OCI-LY7 (cell line): ENCODE measurements at places on chromosomes 5 and 9.

DNA sequence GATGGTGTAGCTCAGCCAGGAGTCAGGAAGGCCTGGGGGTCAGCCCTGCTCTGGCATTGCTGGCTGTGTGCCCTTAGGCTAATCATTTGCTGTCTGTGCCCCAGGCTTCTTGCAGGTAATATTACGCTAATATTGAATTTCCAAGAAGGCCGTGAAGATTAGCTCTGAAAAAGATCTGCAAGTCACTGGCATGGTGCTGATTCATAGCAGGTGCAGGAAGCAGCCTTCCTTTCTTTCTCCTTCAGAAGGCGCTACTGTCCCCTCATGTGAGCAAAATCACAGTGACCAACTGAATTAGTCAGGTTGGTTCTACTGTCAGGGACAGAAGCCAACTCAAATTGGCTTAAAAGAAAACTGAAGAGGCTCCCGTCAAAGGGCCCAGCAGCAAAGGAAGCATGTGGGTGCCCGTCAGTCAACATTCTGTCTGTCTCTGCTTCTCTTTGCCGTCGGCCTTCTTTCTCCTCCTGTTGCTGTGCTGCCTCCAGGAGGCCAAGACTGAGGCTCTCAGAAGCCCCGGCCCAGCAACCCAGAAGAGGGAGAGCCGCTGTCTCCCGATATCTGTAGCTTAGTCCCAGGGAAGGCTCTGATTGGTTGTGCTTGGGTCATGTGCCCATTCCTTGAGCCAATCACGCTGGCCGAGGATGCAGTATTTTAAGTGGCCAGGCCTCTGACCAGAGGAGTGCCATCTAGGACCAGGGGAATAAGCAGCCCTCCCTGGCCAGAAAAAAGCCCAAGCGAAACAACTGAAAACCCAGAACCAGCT is 67.8 kb upstream of the NEURL1B start:
- DNase-seq, result no peak

- no peak for DNase-seq
Measured at GRCh38 chr9:38388283-38389223, 3.9 kb upstream of the ALDH1B1 start.

- DNase-seq, result no peak
Measured at GRCh38 chr5:1660511-1660910, 136.8 kb upstream of the LPCAT1 start.

DNA sequence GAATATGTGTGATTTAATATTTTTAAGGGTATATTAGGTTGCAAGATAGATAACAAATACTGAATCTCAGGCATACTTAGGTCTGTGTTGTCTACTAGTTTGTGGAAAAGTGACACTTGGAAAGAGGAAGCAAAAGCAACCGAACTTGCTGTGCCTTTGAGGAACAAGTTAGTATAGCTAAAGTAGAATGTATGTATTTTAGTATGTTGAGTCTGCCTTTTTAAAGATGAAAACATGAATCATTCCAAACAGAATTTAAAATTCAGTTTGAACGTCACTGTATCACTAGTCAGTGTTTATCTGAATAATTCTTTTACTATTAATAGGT is 12.9 kb downstream of the TLE4 start:
- no peak for DNase-seq

DNA sequence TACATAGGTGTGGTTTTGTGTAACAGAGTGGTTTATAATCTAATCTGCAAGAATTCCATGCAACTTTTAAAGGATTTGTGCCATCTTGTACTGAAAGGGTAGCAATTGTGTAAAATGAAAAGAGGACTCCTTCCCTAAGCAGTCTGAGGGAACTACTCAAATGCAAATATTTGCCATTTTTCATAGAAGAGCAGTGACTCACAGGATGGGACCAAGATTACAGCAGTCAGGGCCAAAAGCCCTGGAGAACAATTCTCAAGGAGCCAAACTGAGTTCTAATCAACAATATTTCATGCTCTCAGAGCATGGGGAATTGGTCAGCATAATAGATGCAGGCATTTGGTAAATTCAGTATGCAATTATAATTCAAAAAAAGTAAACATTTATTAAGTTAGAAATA is 495.8 kb downstream of the CHSY3 start:
- no peak for DNase-seq

DNA sequence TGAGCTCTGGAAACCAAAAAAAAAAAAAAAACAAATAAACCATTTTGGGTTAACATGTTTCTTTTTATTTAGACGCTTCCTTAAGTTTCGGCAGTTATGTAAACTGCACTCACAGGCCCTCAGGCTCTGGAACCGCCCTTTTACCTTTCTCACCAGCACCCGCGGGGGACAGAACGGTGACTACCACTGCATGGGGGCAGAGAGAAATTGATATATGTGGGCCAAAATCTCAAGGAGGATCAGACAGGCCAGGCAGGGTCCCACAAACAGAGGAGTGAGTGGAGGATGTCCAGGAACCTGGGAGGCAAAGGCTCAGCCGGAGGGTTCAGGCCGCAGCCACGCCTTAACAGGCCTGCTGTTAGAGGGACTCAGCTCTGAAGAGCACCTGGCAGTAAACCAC is 54.4 kb downstream of the IRX2 start:
- no peak for DNase-seq

DNA sequence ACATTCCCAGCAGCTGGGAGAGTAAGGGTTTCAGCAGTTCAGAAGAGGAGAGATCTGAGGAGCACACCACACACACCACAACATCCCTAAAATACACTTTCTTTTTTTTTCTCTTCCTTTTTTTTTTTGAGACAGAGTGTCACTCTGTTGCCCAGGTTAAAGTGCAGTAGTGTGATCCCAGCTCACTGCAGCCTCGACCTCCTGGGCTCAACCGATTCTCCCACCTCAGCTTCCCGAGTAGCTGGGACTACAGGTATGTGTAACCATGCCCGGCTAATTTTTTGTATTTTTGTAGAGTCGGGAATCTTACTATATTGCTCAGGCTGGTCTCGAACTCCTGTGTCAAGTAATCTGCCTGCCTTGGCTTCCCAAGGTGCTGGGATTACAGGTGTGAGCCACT is 9.7 kb upstream of the UBAP1 start:
- DNase-seq, result no peak

- DNase-seq, result peak; percentile 28
Measured at GRCh38 chr9:120477534-120478001, 102.4 kb downstream of the CDK5RAP2 start.

- DNase-seq, result no peak
Measured at GRCh38 chr5:60822285-60822556, 21.8 kb downstream of the ELOVL7 start.

GRCh38 chr9:1738511-1739100 is 276.5 kb upstream of the SMARCA2 start:
- no peak for DNase-seq

DNA sequence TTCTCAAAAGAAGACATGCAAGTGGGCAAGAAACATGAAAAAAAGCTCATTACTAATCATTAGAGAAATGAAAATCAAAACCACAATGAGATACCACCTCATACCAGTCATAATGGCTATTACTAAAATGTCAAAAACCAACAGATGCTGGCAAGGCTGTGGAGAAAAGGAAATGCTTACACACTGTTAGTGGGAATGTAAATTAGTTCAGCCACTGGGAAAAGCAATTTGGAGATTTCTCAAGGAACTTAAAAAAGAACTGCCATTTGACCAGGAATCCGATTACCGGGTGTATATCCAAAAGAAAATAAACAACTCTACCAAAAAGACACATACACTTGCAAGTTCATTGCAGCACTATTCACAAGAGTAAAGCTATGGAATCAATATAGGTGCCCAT is 595.4 kb upstream of the RIOK2 start:
- no peak for DNase-seq

DNA sequence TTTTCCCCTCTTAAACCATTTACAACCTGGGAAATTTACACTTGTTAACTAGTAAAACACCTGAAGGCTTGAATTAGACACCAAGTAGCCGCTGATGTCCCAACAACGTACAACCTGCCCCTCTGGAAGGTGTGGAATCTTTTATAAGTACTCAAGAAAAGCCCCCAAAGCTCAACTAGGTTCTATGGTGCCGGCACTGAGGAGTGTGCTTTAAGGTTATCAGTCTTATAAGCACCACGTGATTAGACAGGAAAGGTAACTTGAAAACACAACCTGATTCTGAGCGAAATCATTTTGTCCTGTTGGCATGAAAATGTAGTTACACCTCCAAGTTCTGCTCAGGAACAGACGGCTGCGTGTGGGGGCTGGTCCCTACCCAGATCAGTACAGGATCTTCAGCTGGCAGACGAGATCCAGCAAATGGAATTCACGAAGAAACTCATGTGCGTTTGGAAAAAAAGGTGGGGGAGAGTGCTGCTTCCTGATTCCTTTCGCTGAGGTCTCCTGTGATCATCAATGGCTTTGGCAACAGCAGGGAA is 195.5 kb downstream of the MEF2C start:
- no peak for DNase-seq

- no peak for DNase-seq
Measured at GRCh38 chr9:69602773-69603172, 69.4 kb downstream of the APBA1 start.

GRCh38 chr5:5046680-5047502 is 93.2 kb upstream of the ADAMTS16 start:
- DNase-seq, result no peak

DNA sequence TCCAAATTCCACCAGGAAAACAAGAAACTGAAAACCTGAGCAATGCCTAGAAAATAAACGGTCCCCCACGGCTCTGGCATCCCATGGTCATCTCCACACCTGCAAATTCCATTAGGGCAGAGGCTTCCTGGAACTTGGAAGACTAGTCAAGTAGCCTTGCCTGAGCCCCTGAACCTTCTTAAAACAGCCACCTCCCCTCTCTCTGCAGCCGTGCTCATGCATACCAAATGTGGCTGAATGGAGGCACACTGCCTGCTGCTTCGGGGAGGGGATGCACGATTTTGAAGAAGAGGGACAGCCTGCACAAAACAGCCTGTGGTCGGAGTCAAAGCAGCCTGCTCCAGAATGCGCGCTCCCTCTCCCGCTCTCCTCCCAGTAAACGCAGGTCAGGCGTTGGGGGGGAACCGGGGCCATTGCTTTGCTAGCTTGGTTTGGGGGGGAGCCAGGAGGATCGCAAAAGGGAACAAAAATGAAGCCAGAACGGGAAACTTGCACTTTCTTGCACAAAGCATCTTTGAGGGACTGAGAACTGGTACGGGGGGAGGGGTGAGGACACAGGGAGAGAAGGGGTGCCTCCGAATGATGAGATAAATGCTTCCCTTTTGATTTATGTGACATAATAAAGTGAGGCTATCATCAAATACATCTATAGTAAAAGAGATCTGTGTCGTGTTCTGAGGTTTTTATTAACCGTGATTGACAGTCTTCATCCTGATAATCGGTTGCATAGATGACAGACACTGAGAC is at the start of gene TRPM3:
Gene TRPM3, minus strand, starts transcription at position 347 of the 747 bp plus-strand sequence. Its CDS starts 267 bp downstream, at position 80.
- no peak for DNase-seq

DNA sequence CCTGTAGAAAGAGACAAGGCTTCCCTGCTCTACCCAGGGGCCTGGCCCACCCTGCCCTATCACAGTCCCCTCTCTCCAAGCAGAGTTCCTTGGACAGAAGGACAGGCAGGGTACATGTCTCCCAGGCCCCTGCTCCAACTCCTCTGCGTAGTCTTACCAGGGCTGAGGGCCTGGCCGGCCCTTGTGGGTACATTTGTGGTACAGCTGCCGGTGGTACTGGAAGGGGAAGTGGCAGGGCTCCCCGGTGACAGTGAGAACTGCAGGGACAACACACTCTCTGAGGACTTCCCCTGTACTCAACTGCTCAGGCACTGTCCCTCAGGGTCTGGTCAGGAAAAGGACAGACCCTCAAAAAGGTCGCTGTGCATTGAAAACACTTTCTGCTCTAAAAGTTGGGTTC is 3.6 kb downstream of the F12 start:
- DNase-seq, result no peak

GRCh38 chr9:24333629-24334028 is 212.1 kb downstream of the IZUMO3 start:
- no peak for DNase-seq

DNA sequence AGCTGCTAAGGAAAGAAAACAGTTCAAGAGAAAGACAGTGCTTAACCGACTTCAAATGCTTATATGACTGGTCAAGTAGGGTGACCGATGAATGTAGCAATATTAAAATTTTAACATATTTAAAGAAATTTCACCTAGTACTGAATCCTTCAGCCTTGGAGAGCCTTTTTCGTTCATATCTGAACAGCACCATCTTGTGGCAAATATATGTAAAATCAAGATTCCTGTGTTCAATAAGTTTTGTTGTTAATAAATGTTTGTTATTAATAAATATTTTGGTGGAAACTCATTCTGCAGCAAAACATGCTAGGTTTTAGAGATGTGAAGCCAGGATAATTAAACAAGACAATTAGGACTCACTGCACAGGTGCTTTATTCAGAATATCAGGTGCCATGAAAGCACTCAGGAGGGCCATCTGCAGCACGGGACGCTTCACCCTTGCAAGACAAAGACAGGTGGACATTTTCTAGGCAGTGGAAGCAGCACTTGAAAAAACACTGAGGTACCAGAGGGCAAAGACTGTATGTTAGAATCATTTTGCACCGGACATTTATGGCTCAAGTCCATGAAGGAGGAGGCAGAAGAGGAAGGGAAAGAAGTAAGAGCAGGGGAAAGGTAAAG is 15.6 kb downstream of the TICAM2 start:
- peak; percentile 44 for DNase-seq

GRCh38 chr9:112166176-112167140 is 8.6 kb downstream of the SUSD1 start:
- no peak for DNase-seq
